ENCODE measurements at places on chromosomes 3 and 15.

GRCh38 chr3:12139111-12139511, 19.6 kb downstream of the TIMP4 start:
- DNase-seq, result no peak

DNA sequence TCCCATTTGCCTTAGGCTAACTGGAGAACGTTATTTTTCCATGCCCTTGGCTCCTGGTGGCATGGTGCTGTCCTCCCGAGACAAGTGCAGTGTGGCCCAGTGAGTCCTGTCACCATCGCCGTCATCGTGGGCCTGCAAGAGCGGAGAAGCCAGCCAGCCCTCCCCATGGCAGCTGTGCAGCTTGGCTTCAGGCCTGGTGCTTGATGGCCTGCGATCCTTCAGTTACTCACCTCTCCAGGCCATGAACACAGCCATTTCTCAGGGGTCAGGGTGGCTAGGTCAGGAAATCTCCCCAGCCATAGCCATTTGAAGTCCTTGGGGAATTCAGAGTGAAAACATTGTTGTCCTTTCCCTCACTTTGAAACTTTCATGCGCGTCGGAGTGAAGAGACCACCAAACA, 189.0 kb upstream of the RGMA start:
- DNase-seq, result no peak

- DNase-seq, result no peak
Observed at GRCh38 chr3:64651741-64652241, 36.0 kb downstream of the ADAMTS9 start.

DNA sequence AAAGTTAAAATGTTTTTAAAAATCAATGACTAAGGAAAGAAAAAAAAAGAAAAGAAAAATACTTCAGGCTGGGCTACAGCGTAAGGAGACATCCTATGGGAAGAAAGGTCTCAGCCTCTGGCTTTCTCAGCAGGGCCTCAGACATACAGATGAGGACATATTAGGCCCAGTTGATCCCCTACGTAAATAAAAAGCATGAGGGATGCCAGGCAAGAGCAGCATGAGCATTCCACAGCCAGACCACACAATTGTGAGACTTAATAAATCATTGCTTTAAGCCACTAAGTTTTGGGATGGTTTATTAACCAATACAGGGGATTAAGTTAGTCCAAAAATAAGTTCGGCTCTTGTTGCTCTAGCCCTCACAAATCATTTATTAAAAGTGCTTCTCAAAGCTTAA, 394.1 kb upstream of the NECTIN3 start:
- DNase-seq, result no peak

- no peak for DNase-seq
Observed at GRCh38 chr15:47293466-47294162, 423.7 kb upstream of the SEMA6D start.

- no peak for DNase-seq
Observed at GRCh38 chr15:35439291-35439690, 106.7 kb downstream of the DPH6 start.

DNA sequence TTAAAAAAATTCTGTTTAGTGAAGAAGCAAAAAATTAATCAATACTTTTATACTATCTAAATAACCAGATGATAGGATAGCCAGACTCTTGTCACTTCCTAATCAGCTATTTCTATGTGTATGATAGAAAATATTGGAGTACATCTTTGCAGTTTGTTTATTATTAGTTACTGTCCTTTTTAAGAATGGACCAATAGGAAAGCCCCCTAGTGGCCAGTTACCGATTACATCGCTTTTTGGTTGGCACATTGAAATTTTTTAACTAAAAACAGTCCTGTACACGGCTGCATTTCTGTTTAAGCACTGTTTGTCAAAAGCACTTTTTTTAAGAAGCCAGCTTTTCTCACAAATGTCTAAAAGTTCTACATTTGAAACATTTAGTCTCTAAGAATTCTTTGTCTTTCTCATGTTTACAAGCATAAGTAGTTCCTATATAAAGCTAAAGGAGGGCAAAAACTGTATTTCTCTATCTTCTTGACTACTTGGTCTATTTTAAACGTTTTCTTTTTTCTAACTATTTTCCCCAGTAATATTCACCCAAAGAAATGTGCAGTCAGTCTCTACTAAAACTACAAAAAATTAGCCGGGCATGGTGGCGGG, 253.2 kb upstream of the LRTM1 start:
- no peak for DNase-seq

GRCh38 chr3:122247087-122247824, 63.8 kb downstream of the CASR start:
- no peak for DNase-seq

GRCh38 chr3:173463250-173463649, 65.7 kb downstream of the NLGN1 start:
- DNase-seq, result no peak

GRCh38 chr3:72892870-72893269, 5.0 kb downstream of the GXYLT2 start:
- DNase-seq, result no peak

- no peak for DNase-seq
Observed at GRCh38 chr3:27358372-27358771, 10.8 kb downstream of the NEK10 start.

GRCh38 chr15:60315878-60316277, 81.9 kb downstream of the ANXA2 start:
- no peak for DNase-seq

All from activated T-helper 1 cell treated with anti-CD3 and anti-CD28 coated beads, Interleukin-2, amount 50 U/mL, for 16 hours (primary cell).